ENCODE measurements at places on chromosomes 6 and 20.
A peak's percentile ranks its signal among the peaks of the same experiment; 100 is the strongest.

GRCh38 chr6:90126839-90127238, 169.8 kb downstream of the BACH2 start:
- no peak for DNase-seq

- no peak for DNase-seq
These were observed 80.6 kb upstream of the PROKR2 start for GRCh38 chr20:5397393-5397792.

GRCh38 chr6:56096541-56096940, 150.8 kb downstream of the COL21A1 start:
- DNase-seq = no peak

GRCh38 chr6:109595998-109596397, 95.0 kb downstream of the AK9 start:
- peak; percentile 8 for DNase-seq

- no peak for DNase-seq
These were observed 70.5 kb upstream of the FAM184A start for GRCh38 chr6:119148825-119149525.

DNA sequence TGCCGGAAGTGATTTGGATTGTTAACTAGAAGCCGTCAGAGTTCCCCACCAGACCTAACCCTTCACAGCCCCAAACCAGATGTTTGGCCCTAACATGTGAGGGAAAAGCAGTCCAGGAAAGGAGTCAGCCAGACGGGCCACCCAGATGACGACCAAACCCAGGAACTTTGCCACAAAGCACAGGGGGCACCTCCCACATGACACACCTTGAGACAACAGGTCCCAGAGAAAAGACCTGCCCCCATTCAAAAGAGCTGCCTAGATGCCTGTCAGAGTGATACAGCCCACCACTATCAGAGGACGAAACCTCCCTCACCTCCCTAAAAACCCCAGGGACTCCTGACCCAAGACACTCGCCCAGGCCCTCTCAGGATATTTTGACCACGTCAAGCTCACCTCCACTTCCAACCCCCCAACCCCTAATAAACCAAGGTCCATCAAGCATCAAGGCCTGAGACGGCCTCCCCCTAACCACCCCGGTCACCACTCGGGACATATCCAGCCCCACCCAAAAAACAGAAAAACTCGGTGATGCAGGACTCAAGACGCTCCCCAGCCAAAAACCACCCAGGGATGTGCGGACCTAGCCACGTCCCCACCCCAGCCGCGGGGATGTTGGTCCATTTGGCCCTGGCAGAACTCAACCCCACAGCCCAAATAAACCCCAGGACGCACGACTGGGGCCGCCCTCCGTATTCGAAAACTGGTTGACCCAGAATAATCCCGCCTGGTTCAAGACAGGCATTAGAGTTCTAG, 662 bp downstream of the ZNF343 start:
- no peak for DNase-seq

DNA sequence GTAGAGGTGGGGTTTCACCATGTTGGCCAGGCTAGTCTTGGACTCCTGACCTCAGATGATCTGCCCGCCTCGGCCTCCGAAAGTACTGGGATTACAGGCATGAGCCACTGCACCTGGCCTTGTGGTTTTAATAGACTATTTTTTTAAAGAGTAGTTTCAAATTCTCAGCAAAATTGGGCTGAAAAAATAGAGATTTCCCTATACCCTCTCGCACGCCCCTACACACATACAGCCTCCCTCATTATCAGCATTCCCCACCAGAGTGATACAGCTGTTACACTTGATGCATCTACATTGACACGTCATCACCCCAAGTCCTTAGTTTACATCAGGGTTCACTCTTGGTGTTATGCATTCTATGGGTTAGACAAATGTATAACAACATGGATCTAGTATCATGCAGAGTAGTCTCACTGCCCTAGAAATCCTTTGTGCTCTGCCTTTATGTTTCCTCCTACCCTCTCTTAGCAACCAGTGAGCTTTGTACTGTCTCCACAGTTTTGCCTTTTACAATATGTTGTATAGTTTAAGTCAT, 103.6 kb downstream of the CDYL start:
- DNase-seq = no peak

DNA sequence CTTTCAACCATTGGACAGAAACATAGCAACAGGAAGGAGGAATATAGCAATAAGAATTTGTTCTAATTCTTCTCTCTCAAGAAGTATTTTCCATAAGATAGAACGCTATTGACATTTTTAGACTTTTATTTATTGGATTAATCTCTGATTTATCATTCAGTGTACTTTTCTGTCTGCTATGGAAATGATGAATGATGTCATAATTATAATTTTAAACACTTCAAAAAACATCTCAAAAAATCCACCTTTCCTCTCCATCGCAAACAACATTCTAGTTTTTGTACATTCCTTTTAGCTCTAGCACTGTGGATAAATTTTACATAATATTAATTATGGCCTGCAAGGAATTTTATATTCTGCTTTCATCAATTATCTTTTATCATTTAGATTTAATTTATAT, 643.2 kb downstream of the DHX35 start:
- DNase-seq = no peak

- peak; percentile 23 for DNase-seq
These were observed 56.6 kb upstream of the SAMHD1 start for GRCh38 chr20:37007898-37008649.

DNA sequence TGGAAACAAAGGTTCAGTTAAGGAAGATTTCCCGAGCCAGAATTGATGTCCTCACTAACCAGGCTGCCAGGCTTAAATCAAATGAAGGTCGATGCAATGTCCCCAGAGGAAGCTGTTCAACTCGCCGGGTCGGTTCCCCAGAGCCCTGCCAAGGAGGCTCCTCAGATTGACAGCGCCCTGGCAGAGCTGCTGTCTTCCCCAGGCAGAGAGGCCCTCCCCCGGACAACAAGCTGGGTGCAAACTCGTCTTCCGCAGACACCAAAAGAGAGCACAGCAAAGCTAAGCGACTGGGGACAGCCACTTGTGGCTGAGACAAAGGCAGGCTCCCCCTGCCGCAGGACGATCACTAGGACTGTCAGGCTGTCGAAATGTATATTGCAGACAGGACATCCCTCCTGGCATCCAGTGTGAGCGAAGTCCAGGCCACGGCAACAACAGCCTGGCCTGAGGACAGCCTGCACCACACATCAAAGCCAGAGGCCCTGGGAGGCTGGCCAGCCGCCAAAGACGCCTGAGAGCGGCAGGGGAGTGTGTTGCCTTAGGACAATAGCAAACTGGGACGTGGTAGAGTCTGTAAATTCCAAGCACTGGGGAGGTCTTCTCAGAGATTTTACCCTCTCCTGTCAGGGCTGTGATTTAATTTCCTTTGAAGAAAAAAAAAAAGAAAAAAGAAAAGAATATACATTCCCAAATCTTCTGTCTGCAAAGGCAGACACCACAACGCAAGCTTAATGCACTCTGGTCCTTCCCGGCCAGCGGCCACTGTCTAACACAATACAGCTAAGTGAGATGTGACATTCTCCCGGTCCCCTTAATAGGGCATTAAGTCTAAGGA, 99.1 kb downstream of the HIVEP2 start:
- DNase-seq = no peak

DNA sequence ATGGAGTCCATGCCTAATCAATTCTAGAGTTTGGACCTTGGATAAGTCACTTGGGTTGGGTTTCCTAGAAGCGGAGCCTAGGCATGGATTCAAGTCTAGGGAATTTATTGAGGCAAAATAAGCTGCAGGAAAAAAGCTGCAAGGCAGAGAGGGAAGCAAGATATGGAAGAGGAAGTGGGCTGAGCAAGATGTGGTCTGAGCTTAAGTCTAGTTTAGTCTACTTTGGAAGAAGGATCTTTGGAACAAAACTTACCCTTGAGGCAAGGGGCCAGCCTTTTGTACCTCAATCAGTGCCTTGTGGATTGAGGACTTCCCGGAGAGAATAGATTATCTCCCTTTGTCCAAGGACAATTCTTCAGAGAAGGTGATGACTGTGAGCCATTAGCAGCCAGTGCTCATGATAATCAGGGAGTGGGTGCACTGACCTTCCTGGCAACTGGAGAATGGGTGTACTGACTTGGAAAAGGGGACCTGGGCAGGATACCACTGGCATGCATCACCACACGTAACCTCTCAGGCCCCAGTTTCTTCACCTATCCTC, 10.9 kb downstream of the ZSCAN9 start:
- no peak for DNase-seq

- no peak for DNase-seq
These were observed 11.5 kb downstream of the NAPB start for GRCh38 chr20:23409800-23410199.

- DNase-seq = no peak
These were observed 108.9 kb upstream of the EMILIN3 start for GRCh38 chr20:41475503-41475902.

DNA sequence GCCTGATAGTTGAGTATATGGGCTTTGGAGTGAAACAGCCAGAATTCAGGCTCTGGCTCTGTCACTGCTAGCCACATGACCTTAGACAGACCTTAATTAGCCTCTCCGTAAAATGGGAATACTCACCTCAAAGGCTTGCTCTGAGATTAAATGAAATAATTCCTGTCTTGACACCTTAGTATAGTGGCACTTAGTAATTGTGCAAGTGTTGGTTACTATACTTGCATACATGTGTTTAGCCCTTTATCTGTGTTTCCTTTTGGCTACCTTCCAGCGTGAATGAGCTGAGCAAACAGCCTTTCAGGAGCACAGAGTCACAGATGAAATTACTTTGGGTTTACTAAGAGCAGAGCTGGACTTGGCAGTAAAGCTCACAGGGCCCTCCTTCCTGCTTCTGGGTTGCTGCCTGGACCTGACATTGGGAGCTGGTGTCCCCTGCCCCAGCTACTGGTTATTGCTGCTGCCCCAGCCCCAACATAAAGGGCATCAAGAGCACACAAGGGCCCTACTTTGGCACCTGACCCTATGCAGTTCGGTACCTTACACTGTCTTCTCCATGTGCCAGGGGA, 32.8 kb downstream of the CD164 start:
- DNase-seq = peak; percentile 41

DNA sequence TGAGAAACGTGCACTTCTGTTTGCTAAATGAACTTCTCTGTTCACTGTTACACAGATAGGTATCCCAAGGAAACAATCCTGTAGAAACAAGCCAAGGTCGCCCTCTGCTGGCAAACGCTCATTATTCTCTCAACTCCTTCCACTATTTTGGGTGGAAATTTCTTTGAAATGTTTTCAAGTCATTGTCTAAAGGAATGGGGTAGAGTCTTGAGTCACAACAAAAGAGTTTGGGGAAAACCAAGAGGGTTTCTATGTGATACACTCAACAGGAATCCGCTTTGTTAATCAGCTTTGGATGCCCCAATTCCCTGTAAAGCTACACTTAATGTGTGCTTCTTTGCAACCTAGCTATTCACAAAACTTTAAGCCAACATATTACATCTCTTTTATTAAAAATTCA, 4.6 kb upstream of the RAE1 start:
- DNase-seq = peak; percentile 30

DNA sequence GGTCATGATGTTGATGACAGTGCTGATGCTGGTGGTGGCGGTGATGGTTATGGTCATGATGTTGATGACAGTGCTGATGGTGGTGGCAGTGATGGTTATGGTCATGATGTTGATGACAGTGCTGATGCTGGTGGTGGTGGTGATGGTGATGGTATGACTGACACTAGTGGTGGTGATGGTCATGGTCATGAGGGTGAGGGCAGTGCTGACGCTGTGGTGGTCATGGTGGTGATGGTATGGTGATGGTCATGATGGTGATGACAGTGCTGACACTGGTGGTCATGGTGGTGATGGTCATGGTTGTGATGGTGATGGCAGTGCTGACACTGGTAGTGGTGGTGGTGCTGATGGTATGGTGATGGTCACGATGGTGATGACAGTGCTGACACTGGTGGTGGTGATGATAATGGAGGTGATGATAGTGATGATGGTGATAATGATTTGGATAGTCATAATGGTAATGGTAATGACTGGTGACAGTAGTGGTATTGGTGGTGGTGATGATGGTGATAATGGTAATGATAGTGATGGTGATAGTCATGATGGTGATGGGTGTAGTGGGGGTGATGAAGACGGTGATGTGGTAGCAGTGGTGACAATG, 206.2 kb downstream of the CDH4 start:
- no peak for DNase-seq

DNA sequence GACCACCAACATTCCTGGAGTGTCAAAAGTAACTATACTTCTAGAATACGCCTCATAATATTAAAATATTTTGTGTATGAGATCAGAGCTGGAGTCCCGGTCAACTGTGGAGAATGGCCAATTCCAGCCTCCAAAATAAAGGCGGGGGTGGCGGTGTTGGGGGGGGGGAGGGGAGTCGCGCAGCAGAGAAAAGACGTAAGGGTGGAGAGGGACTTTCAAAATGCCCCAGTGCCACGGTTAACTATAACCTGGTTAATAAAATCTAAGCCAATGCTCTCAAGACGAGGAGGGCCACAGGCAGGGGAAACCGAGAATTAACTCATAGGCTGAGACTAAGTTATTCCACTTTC, 1.3 kb downstream of the NUP153 start:
- DNase-seq = no peak

DNA sequence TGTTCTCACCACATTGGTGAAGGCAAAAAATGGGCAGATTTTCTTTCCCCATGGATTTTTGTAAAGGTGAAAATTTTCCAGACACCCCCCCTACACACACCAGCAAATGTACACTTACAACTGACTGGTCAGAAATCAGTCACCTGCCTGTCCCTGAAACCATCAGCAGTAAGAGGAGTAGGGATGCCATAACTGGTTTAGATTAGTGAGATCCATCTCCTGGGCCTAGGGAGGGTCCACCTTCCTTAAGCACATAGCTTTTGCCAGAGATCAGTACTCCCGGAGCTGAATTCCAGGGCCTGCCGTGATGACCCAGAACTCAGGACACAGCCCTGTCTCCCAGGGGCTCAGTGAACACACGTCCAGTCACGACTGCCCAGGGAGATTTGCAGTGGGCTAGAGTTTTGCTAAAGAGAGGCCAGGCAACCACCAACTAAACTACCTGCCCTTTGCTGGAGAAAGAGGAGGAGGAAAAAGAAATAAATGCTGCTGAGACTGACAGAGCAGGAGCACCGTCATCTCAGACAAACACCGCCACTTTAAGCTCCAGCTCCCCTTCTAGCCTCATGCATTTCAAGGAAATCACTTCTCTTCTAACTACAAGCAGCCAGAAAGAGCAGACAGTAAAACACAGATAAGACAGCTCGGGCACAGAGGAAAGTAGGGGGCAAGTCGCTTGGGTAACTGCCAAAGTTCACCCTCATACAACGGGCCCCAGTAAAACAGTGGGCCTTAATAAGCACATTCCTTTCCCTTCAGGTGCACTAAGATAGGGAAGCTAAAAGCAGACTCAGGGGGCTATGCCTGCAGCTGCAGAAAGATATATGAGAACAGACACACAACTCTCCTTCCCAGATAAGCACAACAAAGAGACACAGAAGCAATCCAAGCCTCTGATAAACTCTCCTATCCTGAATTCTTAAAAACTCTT, 82.6 kb upstream of the SPTLC3 start:
- no peak for DNase-seq

GRCh38 chr20:32024683-32025295, 14.6 kb downstream of the CCM2L start:
- no peak for DNase-seq

- no peak for DNase-seq
These were observed 49.2 kb downstream of the EFCAB8 start for GRCh38 chr20:32907886-32908285.
